Upper lobe of left lung (tissue), 6 donors: ENCODE measurements at places on chromosomes 5 and 9. TPM values are rescaled to one million over a fixed set of nuclear protein-coding genes. Genes with fewer than 3 reads are reported as not detected.

C7 gene
- 123 TPM for total RNA-seq

ANKRD55 gene
- total RNA-seq, result 0.23 TPM

POLR3G gene
- total RNA-seq, result 1.9 TPM

OLFM1 gene
- 47.9 TPM for total RNA-seq

CCDC187 gene
- total RNA-seq, result 4.2 TPM

RALGPS1 gene
- 41.0 TPM for total RNA-seq

AKNA gene
- total RNA-seq, result 152 TPM

DMRT3 gene
- not detected for total RNA-seq

NINJ1 gene
- total RNA-seq, result 83.9 TPM

TMEM174 gene
- total RNA-seq, result not detected

GRCh38 chr5:141637123-141637766, 448 bp downstream of the RELL2 start:
- DNase-seq, result peak; percentile 35

- no peak for DNase-seq
Measured at GRCh38 chr9:14957109-14957508, 46.9 kb upstream of the FREM1 start.

DNA sequence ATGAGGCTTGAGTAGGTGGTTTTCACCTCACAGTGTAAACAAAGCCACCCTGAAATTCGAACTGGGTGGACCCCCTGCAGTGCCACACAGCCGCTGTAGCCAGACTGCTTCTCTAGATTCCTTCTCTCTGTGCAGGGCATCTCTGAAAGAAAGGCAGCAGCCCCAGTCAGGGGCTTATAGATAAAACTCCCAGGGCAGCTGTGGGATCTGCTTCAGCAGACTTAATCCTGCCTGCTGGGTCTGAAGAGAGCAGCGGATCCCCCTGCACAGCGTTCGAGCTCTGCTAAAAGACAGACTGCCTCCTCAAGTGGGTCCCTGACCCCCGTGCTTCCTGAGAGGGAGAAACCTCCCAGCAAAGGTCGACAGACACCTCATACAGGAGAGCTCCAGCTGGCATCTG, 71.4 kb downstream of the CARTPT start:
- no peak for DNase-seq

DNA sequence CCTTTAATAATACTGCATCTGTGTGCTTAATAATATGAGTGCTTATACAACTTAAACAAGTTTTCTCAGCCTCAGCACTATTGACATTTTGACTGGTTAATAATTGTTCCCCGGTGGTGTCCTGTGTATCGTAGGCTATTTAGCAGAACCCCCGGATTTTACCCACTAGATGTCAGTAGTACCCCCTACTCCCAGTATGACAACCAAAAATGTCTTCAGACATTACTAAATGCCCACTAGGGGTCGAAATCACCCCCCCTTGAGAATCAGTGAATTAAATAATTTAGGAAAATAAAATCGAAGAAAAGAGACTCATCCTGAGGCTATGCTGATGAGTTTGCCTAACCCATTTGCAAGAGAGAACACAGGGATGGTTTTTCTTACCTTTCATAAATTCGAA, 166.3 kb downstream of the ATP10B start:
- DNase-seq, result no peak

- DNase-seq, result no peak
Measured at GRCh38 chr5:45697201-45697600, 1.0 kb upstream of the HCN1 start.

DNA sequence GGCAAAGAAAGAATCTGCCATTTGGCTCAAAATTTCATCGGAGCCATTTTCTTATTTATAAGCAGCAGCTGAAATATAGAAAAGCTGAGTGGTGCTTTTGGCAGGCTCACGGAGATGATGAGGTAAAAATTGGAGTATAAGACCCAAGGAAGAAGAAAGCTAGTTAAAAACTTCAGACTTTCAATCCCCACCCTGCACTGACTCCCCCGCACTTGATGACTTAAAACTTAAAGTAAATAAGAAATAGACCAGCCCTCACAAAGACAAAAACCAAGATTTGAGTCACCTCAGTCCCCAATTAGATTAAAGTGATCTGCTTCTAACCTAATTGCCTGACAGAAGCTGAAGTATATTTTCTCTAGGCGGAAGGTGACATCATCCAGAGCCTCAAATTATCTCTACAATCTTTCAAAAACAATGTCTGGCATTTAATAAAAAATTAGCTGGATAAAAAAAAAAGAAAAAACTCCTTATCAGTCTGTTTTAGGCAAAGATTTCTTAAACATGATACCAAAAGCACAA, 124.0 kb upstream of the PJA2 start:
- no peak for DNase-seq

GRCh38 chr9:133144142-133144903, 19.4 kb downstream of the GBGT1 start:
- peak; percentile 91 for DNase-seq

GRCh38 chr9:137804908-137805630, 72.5 kb upstream of the CACNA1B start:
- DNase-seq, result no peak

DNA sequence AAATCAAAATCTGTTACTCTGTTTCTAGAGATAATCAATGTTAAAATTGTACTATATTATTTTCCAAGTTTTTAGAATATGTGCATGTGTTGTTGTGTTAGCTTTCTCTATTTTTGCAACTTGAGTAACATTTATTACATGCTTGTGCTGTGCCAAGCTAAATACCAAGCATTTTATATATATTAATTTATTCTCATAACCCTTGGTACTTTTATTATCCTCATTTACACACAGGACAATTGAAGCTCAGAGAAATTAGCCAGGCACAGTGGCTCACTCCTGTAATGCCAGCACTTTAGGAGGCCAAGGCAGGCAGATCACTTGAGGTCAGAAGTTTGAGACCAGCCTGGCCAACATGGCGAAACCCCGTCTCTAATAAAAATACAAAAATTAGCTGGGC, 254.0 kb upstream of the DMRT1 start:
- DNase-seq, result no peak

DNA sequence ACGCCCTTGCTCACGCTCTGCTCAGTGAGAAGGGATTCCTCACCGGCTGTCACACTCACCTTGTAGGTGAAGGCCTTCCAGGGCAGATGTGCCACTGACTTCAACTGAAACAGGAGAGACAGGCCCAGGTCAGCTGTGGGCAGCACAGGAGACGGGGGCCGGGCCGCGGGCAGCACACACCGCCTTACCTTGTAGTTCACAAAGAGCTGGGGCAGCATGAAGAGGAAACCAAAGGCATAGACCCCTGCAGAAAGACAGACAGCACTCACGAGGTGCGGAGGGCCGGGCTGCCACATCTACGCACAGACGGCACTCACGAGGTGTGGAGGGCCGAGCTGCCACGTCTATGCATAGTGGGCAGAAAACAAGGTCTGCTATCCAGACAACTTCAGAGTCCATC, 23.3 kb downstream of the CLPTM1L start:
- peak; percentile 79 for DNase-seq

GRCh38 chr9:110131499-110131898, 76.5 kb downstream of the C9orf152 start:
- no peak for DNase-seq

DNA sequence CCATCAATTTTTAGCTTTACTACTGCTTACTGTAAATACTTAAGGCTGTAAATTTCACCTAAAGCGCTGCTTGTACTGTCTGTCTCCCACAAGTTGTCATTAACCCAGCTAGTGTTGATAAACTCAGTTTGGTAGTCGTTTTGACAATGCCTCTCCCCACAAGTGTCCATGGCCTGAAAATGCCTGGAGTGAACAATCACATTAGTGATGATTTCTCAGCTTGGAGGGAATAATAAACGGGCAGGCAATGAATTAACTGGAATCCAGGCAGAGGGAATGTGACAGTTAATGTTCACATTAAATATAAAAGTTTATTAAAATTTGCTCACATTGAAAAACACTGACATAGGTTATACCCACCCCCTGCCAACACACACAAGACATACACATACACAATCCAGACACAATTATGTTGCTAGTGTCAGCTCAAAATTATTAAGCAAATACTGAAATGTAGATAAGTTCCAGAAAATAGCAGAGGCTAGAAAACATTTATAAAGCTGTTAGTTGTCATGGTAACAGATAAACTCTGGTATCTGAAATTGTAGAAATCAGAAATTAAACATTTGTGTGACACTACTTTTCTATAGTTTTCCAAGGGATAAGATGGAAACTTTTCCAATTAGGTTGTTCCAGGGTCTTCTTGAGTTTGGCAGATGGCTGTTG, 341.9 kb downstream of the DIRAS2 start:
- no peak for DNase-seq

- DNase-seq, result no peak
Measured at GRCh38 chr9:70205366-70206020, 53.3 kb upstream of the SMC5 start.

- no peak for DNase-seq
Measured at GRCh38 chr5:117487556-117487955, 912.9 kb upstream of the SEMA6A start.

- DNase-seq, result no peak
Measured at GRCh38 chr5:124888050-124888506, 141.6 kb upstream of the ZNF608 start.

DNA sequence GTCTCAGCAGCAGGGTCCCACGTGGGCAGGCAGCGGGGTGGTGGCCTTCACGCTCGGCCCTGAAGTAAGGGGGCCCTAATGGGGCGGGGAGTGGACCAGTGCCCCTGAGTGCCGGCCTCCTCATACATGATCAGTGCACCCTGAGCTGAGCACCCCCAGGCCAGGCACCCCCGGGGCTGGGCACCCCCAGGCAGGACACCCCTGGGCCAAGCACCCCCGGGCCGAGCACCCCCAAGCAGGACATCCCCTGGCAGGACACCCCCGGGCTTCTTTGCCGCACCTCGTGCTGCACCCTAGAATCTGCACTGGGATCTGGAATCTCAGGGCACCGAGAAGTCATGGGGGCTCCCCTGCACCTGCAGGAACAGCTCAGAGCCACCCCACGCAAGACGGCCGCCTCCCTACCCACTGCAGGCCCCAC, 51.4 kb downstream of the EXD3 start:
- peak; percentile 75 for DNase-seq

- peak; percentile 3 for DNase-seq
Measured at GRCh38 chr5:23105021-23105420, 251.9 kb upstream of the CDH12 start.

- no peak for DNase-seq
Measured at GRCh38 chr5:139513852-139514485, 31.4 kb upstream of the STING1 start.

DNA sequence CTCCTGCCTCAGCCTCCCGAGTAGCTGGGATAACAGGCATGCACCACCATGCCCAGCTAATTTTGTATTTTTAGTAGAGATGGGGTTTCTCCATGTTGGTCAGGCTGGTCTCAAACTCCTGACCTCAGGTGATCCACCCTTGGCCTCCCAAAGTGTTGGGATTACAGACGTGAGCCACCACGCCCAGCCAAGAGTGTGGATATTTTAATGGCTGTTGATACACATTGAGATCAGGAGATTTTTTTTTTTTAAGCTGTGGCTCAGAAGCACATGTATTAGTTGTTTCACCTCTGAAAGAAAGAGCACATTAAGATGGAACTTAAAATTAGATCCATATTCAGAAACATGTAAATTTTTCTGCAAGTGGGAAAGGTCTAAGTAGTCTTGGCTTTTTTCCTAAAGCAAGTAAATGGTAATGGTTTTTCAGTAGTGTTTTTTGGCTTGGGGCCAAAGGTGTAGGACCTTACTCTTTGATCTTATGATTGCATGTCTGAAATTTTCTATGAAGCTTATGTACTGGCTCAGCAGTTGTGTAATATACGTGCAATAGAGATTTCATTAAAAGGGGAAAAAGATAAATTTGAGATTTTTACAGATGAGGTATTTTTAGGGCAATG, 9.9 kb downstream of the RBM27 start:
- no peak for DNase-seq

- no peak for DNase-seq
Measured at GRCh38 chr9:30630459-30630858, 1754.0 kb upstream of the ACO1 start.

DNA sequence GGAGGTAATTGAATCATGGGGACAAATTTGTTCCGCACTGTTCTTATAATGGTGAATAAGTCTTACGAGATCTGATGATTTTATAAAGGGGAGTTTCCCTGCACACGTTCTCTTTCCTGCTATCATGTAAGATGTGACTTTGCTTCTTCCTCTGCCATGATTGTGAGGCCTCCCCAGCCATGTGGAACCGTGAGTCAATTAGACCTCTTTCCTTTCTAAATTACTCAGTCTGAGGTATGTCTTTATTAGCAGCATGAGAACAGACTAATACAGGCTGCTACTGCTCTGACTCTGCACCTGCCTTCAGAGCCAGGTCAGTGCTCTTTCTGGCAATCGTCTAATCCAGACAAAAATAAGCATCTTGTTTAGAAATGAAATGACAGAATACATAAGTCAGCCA, 479.2 kb upstream of the TUSC1 start:
- no peak for DNase-seq

DNA sequence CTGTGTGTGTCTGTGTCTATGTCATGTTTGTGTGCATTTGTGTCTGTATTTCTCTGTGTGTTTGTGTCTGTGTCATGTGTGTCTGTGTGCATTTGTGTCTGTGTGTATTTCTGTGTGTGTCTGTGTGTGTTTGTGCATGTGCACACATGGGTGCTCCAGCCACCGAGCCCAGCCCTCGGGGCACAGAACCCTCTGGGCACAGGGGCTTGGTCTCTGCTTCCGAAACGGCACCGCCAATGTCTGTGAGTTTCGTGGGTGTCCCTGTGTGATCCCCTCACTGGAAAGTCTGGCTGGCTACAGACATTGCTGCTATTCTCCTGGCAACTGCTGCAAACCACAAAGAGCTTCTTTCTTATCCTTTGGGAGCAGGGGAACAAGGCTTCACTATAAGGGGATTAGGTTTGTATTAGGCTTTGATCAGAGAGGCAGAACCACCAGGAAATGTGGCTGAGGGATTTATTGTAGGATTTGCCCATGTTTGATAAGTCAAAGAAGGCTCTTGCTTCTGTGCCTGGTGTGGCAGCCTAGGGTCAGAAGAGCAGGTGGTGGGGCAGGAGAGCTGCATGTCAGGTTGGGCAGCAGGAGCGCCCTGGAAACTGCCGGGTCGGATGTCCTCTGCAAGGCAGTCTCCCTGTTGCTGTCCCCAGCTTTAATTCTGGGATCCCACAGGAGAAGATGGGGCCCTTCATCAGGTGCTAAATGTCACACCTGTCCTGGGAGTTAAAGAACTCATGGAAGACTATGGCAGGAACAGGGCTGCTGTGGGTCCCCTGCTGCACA, 39.6 kb upstream of the FCN1 start:
- no peak for DNase-seq

GRCh38 chr9:72382405-72382804, 17.4 kb upstream of the ZFAND5 start:
- no peak for DNase-seq

- DNase-seq, result no peak
Measured at GRCh38 chr5:16975950-16976624, 40.0 kb upstream of the MYO10 start.

GRCh38 chr5:133642153-133642722, 29.9 kb upstream of the FSTL4 start:
- no peak for DNase-seq

GRCh38 chr5:9707732-9708462, 77.7 kb upstream of the TAS2R1 start:
- DNase-seq, result no peak

GRCh38 chr5:163612358-163613149, 107.1 kb downstream of the MAT2B start:
- no peak for DNase-seq
